Activated B cell treated with CpG ODN at 0.5 μM for 24 hours (primary cell): ENCODE measurements at places on chromosomes 4 and X.

- DNase-seq: no peak
Observed at GRCh38 chrX:53494436-53494835, 60.3 kb upstream of the HSD17B10 start.

- DNase-seq: no peak
Observed at GRCh38 chr4:151045907-151046306, 30.8 kb upstream of the LRBA start.

DNA sequence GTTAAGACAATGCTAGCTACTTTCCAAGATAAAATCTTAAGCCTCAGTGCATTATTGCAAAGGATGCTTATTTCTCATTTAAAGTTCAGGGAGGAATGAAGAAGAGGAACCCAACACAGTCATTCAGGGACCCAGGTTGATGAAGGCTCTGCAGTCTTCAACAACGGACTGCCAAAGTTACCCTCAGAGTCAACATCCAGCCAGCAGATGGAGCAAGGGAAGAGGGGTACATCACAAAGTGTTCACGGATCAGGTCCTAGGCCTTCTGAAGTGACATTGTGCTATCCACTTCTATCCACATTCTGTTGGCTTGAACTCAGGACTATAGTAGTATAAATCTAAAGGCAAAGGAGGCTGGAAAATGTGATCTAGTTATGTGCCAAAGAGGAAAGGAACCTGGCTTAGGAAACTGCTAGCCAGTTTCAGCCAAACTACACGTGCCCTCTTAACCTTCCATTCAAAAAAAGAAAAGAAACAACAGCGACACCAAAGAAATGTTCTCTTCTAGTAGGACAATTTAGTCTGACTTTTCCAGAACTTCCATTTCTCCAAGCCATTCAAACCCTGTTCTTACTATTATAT is 28.8 kb downstream of the NKX6-1 start:
- DNase-seq: no peak

GRCh38 chr4:8820178-8821102 is 51.2 kb downstream of the HMX1 start:
- DNase-seq: no peak

DNA sequence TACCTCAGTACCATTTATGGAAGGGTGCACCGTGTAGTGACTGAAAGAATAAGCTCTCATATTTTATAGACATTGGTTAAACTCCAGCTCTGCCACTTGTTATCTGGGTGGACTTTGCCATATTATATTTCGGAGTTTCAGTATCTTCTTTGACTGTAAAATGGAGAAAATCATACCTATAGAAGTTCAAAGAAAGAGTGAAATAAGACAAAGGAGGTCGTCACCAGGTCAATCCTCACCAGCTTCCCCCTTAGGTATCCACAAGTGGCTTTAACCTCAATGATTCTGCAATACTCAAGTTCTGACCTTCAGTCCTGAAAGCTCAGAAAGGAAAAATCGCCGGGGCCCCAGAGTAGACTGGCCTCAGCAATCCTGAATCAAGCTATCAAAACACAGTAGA is 64.3 kb downstream of the TMEM144 start:
- no peak for DNase-seq

DNA sequence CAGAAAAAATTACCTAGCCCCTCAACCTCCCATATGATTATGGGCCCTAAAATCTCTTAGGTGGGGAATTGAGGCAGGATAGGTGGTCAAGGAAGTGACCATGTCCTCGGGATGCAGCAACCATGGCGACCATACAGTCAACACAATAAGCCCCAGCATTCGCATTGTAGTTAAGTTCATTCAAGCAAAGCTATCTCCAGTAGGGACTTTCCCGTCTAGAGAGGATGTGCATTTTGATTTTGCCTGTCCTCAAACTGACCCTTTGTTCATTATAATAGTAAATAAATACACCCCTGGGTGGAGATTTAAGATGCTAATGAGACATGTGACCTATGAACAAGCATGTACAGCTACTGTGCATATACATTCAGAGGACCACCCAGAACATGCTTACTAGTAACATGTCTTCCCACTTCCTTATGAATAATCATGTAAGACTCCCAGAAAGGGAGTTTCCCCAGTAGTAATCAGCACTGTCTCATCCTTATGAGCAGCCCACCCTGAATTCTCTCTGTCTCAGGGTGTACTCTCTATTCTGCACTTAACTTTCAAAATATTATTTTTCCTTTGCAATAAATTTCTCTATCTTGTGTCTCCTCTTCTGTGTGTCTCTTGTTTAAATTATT is 74.3 kb downstream of the NUDT11 start:
- DNase-seq: no peak

- no peak for DNase-seq
Observed at GRCh38 chr4:68960294-68961163, 8.9 kb upstream of the UGT2A3 start.

DNA sequence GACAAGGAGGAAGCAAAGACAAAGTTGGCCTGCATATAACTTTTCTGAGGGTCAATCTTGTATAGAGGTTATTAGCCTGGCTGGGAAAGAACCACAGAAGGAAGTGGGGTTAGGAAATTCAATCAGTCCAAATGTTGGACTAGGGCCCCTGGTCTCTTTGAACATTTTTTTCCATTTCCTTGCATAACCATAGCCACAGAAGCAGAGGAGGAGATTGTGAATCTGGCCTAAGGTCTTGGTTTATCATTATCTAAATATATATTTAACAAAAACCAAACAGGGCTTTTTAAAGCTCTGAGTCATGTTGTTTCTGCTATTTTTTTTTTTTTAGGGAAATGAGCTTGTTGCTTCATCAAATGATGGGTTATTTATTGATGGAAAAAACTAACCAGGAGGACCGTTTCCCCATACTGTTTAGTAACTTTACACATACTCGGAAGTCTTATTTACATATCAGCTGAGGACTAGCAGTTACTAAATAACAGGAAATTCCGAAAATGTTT is 97.7 kb upstream of the ACSL4 start:
- DNase-seq: no peak

GRCh38 chr4:155761047-155761446 is 2.2 kb downstream of the GUCY1B1 start:
- no peak for DNase-seq

DNA sequence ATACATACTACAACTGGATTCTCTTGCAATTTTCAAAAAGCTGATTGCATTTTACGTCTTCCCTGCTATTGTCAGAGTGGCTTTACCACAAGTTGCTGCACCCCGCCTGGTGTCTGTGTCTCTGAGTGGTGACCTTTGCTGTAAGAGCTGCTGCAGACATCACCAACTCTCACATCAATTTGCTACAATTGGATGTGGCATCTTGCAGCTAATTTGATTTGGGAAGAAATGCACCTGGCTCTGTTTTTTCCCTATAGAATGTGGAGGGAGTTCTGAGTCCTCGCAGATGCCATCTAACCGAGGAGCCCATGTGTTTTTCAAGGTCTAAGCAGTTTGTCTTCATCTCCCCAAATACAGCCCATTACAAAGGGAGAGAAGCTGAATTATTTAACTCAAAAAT is 73.8 kb upstream of the PHOX2B start:
- DNase-seq: no peak

- no peak for DNase-seq
Observed at GRCh38 chr4:106695501-106696262, 327.1 kb upstream of the GIMD1 start.

DNA sequence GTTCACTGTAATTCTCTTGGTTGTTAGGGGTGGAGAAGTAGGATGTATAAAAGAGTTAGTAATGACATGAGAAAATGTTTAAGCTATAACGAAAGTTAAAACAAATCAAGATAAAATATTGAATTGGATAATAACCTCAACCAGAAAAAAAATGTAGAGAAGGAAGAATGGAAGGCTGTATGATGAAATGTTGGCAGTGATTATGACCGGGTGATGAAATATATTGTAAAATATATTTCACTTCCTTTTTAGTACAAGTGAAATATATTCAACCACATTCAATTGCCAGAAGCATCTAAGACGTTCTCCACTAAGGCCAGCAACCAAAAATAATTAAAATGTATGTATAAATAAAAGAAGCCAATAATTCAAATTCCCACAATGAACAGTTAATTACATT is 309.3 kb upstream of the FGF13 start:
- no peak for DNase-seq

GRCh38 chrX:151852294-151852693 is 60.4 kb upstream of the MAGEA4 start:
- no peak for DNase-seq

GRCh38 chrX:7109838-7110793 is 37.4 kb upstream of the STS start:
- DNase-seq: no peak

GRCh38 chr4:121073672-121074381 is 1.5 kb upstream of the NDNF start:
- no peak for DNase-seq

DNA sequence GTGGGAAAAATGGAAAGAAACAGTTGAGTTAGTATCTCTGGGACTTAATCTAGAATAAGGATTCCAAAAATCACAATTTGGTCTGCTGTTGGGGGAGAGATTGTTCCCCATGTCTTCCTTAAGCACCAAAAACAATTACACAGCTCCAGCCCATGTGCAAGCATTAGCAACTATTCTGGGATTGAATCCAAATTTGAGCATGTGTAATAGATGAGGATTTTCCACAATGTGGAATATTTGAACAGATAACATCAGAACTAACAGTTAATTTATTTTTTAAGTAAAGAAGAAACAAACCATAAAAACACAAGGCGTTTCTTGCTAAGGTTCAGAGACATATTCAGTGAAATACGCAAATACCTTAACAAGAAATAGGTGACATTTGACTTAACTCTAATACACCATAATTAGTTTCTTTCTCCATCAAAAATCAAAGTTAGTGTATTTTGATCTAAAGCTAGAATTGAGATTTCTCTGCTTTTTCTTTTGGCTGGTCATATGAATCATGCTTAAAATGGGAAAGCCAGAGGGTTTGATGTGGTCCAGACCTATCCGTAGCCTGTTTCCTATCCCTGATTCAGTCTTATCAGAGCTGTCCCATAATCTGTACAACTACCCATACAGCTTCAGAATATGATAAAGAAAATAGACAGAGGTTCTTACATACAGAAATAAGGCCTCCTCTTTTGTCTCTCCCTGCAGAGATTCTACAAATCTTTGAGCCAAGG is 413.4 kb downstream of the PACRGL start:
- DNase-seq: no peak

DNA sequence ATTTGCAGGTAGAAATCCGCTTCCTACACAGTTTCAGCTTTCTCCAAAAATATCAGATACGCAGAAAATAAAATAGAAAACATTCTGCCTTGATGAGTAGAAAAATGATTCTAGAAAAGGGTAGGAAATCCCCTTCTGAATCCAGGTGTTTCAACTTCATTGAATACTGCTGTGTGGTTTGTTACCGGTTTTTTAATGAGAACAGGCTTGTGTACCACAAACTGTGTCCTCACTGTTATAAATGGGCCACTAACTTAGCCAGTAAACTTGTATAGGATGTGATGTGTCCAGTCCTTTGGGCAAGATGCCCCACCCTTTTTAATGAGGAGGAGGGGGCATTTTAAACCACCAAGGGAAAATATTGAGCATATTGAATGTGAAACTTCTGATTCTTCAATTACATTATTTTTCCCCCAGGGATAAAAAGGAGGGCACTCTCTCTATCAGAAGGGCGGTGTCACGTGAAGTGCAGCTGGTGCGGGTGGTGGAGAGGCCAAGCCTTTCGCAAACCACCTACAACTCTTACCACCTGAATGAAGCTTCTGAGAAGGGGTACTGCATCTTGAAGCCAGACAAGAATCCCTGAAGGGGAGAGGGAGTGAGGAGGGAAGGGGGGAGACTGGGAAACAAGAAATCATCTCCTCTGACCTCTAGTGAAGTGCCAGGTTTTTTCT is 4.5 kb downstream of the CXXC4 start:
- no peak for DNase-seq

GRCh38 chr4:36046026-36046425 is 198.3 kb downstream of the ARAP2 start:
- no peak for DNase-seq

GRCh38 chr4:2888886-2889285 is 45.2 kb downstream of the ADD1 start:
- DNase-seq: no peak

DNA sequence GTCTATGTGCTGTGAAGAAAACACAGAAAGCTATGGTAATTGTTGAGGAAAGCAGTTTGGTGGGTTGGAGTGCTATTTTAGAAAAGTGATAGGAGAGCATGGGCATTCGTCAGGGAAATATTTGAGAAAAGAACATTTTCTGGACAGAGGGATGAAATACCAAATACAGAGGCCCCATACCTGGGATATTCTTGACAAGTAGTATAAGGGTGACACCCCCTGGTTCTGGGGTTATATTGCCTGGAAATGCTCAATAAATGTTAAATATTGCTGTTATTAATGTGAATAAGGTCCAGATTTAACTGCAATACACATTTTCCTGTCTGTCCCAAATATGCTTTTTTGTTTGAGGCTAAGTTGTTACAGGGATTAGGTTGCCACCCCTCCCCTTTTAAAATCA is 42.9 kb downstream of the WWC2 start:
- no peak for DNase-seq

DNA sequence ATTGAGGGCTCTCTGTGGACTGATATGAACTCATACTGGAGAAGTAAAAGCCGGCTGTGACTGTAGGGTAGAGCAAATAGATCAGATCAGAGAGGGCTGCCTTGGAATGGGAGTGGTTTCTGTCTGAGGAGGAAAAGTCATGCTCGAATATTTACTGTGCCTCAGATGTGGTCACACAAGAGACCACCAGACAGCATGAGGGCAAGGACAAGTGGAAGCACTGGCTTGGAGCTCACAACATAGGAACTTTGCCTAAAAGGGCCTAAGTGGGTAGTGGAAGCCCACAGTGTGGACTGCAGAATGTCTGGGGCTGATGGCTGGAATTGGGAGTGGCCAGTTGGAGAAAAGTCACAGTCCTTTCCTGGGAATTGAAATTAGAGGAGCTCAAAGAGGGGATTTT is 19.8 kb downstream of the GLRB start:
- no peak for DNase-seq

GRCh38 chrX:17608888-17609287 is 128.4 kb upstream of the SCML1 start:
- no peak for DNase-seq

GRCh38 chr4:110020139-110020538 is 107.5 kb downstream of the EGF start:
- no peak for DNase-seq

GRCh38 chr4:73776321-73776729 is 36.0 kb downstream of the CXCL8 start:
- no peak for DNase-seq

- no peak for DNase-seq
Observed at GRCh38 chr4:73213916-73214653, 44.5 kb downstream of the ANKRD17 start.

GRCh38 chr4:169416997-169417396 is 146.2 kb upstream of the SH3RF1 start:
- DNase-seq: no peak

DNA sequence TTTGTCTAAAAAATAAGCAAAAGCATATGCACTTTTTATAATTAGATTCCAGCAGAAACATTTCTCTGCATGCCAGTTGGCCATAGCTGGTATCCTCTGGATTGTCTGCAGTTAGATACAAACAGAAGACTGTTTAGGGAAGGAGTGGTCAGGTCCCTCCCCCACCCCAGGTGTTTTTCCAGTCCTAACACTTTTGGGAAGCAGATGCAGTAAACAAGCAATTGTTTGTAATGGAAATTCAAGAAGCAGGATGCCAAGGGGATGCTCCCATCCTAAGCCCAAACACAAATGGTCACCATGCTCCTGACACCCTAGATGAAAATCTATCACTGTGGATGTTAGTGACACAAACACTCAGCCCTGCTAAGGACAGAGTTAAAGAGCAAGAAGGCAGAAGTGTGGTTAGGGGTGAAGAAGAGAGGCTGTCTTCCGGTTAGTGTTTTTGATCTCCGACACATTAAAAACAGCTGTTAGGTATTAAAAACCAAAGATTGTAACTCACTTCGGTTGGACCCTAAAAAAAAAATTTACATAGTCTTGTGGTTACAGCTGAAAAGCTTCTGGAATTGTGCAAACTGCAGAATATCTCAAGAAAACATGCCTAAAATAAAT is 7.9 kb downstream of the LEF1 start:
- DNase-seq: no peak
